ENCODE measurements at places on chromosomes 12 and 14. TPM values are rescaled to one million over a fixed set of nuclear protein-coding genes. Genes with fewer than 3 reads are reported as not detected.

The CSRP2 gene
- 21.9 TPM for total RNA-seq

DNA sequence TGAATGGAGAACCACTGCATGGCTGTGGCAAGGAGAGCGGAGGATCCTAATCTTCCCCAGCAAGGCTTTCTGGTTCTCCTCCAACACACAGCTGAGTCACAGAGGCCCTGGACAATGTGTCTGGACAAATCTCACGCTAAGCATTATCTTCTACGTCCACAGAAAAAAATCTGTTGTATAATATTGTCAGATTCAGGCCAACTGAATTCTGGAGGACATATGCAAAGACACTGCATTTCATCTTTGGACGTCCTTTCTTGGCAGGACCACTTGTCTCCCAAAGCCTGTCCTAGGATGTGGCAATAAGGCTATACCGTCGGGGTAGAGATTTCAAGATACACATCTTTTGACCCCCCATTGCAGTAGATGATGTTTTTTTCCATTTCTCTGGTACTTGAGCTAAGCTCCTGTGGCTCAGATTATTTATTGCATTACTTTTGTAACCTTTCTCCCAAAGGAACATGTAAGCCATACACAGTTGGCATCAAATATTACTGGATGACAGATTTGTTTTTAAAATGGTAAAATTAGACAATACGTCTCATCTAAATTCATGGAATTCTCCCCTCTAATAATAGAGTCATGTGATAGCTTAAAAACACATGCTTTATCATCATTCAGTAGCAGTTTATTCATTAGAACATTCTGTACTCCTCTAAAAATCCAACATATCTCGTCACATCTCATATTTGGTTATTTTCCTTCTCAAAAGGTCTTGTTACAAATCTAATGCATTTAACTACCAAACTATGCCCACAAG lies 19.4 kb downstream of the LMO3 start:
- DNase-seq, result no peak

The TMEM63C gene
- total RNA-seq, result not detected

DNA sequence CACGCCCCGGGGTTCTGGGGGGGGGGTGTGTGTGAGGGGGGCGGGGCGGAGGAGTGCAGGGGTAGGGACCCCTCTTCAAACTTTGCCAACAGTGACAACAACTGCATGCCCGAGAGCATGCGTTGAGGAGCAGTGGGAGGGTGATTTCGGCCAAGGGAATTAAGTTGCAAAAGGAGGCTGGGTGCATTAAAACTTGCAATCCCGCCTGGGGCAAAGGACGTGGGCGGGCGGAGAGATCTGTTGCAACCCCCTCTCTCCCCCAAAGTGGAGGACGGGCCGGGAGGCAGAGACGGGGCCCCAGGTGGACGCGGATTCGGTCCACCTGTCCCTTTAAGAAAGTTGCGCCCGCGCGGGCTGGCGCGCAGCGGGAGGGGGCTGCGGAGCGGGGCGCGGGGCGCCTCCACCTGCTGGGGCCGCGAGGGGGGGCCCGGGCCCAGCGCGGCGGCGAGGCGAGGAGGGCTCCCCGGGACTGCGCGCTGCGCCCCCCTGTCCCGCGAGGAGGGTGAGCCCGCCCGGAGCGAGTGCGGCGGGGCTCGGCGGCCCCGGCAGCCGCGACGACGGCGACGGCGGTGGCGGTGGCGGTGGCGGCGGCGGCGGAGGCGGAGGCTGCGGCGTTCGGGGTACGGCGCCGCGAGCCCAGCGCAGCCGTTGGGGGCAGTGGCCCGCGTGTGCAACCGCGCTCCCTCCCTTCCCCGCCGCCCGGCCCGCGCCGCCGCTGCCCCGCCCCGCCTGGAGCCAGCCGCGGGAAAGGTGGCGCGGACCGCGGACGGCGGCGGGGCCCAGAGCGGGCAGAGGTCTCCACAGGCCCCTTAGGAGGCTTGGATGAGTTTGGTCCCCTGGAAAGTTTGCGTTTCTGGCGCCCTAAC lies 530 bp upstream of the FOXN4 start:
- DNase-seq, result no peak

The ABCC9 gene
- 12.5 TPM for total RNA-seq

GRCh38 chr12:72134246-72135020 lies 137.7 kb upstream of the TRHDE start:
- DNase-seq, result no peak

The RPS6KL1 gene
- total RNA-seq, result 11.1 TPM

The CCDC175 gene
- not detected for total RNA-seq

DNA sequence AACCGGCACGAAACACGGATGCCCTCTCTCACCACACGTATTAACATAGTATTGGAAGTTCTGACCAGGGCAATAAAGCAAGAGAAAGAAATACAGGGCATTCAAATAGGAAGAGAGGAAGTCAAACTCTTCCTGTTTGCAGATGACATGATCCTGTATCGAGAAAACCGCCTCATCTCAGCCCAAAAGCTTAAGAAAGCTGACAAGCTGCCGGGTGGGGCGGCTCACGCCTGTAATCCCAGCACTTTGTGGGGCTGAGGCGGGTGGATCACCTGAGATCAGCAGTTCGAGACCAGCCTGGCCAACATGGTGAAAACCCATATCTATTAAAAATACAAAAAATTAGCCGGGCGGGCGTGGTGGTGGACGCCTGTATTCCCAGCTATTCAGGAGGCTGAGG lies 17.7 kb downstream of the OR6S1 start:
- DNase-seq, result no peak

- DNase-seq, result no peak
Measured at GRCh38 chr14:100621806-100622205, 34.6 kb upstream of the BEGAIN start.

The EML1 gene
- total RNA-seq, result 32.4 TPM

The ERBB3 gene
- total RNA-seq, result 90.6 TPM

DNA sequence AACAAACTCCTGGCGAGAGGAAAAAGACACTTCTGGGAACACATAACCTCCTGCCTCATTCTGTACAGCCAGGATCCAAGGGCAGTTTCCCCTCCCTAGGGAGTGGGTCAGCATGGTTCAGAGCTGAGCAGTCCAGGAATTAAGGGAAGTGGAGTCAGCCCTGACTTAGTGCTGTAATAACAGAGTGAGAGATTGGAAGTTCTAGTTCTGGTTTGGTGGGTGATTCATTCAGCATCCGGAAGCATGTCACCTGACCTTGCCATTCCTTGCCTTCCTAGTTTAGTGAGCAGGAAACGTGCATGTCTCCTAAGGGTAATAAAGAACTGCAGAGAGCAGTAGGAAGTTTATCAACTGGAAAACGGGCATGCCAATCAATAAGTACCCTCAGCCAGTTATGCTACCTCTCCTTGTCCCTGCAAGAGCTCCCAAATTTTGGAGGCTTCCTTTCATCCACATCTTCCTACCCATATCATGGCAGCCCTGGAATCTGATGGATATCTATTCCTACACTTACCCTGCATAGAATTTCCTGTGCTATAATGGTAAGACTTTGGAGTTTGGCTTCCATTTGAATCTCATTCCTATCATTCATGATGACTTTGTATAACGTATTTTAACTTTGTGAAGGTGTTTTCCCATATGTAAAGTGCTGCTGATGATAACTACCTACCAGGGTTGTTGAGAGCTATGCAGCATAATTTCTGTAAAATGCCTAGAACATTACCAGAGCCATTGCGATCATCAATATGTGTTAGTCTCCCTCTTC lies 28.5 kb upstream of the MAGOHB start:
- no peak for DNase-seq

DNA sequence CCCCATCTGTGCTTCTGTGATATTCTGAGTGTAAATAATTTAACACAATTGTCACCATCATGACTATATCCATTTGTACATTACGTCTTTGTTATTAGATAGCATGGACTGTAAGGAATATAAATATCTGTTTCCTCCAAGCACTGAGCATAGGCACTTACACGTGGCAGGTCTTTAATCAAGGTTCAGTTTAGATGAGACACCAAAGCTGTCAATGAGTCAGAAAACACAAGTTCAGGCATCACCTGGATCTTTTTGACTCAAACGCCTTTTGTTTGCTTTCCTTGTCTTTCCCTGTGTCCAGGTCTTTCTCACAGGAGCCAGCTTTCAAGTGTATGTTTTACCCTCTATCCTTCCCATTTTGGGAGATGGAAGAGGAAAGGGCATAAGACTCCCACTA lies 163.2 kb upstream of the CCDC198 start:
- DNase-seq, result no peak

The KRT83 gene
- total RNA-seq, result not detected

The KIAA0586 gene
- total RNA-seq, result 17.5 TPM

GRCh38 chr14:77498120-77498979 lies at the start of gene ISM2:
Gene ISM2 (minus strand): TSS chr14:77498816. CDS start chr14:77498793, 23 bp downstream.
- DNase-seq, result no peak

The CYP27B1 gene
- not detected for total RNA-seq

- no peak for DNase-seq
Measured at GRCh38 chr14:42110167-42110566, 503.5 kb downstream of the LRFN5 start.

- DNase-seq, result no peak
Measured at GRCh38 chr12:118840399-118840798, 140.9 kb upstream of the SRRM4 start.

The GYS2 gene
- total RNA-seq, result 0.39 TPM

GRCh38 chr12:65828711-65829339 lies 4.5 kb downstream of the HMGA2 start:
- no peak for DNase-seq

DNA sequence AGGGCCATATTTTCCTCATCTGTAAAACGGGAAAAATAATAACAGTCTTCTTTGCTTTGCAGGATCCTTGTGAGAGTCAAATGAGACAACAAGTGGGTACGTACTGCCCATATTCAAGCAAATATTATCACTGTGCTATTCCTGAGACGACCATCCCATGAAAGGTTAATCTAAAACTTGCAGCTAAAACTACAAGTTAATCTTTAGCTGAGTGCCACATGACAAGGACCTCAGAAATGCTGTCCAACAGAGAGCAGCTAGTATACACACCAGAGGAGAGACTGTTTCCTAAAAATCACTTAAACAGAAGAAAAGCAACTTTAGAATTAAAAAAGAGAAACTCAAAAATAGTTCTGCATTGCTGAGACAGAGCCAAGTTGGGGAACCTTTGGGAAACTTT lies 162.7 kb upstream of the TMTC2 start:
- no peak for DNase-seq

The MYF5 gene
- total RNA-seq, result not detected

The SYT10 gene
- total RNA-seq, result 1.4 TPM

The KRT75 gene
- not detected for total RNA-seq

DNA sequence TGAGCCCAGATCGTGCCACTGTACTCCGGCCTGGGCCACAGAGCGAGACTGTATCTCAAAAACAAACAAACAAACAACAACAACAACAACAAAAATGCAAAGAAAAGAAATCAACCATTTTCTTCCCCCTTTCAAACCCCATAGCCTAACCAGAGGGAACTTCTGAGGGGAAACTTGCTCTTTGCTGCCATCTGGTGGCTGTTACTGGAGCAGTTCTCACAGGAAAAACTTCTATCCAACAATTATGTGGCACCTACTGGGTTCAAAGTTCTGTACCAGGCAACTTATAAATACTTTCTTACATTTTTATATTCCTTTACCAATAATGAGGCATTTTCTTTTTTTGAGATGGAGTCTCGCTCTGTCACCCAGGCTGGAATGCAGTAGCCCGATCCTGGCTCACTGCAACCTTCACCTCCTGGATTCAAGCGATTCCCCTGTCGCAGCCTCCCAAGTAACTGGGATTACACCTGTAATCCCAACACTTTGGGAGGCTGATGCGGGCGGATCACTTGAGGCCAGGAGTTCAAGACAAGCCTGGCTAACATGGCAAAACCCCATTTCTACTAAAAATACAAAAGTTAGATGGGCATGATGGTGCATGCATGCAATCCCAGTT lies 50.9 kb upstream of the BICDL1 start:
- DNase-seq, result peak; percentile 38

- no peak for DNase-seq
Measured at GRCh38 chr12:12641650-12642049, 30.0 kb downstream of the CREBL2 start.

The KRT4 gene
- not detected for total RNA-seq

DNA sequence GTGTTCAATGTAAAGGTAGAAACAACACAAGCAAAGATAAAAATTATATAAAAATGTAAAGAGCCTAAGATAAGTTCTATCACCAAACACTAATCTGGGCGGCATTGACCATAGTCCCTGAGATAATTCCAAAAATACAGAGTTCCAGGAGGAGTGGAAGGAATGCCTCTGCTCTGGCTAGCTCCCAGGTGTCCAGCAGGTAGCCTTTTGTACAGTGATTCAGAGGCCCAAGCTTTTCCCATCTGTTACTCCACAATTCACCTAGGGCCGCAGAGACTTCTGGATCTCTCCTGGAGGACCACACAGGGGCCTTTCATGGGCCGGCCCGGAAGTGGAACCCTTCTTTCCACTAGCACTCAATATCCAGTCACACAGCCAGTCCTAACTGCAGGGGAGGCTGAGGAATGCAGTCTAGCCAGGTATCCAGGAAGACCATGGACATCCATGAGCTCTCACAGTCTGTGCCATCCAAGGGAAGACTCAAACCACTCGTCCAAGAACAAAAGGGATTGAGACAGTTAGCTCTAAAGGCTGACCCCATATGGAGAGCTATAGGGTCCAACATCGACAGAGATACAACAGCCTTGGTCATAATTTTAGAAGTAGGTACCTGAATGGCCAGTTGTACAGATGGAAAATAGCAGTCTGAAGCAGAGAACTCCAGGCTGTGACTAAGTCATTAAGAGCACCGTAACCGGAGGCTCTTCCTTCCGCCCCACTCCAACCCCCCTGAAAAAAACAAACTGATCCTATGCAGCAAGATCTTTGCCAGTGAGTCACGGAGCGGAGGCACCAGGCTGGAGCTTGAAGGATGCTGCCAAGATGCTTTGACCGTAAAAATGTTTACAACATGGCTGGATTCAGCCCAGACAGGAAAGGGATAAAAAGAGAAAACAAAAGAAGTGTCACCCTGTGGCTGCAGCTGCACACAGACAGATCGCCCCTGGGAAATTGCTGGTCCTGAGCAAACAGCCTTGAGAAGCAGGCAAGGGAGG lies 204.8 kb downstream of the NUAK1 start:
- no peak for DNase-seq

DNA sequence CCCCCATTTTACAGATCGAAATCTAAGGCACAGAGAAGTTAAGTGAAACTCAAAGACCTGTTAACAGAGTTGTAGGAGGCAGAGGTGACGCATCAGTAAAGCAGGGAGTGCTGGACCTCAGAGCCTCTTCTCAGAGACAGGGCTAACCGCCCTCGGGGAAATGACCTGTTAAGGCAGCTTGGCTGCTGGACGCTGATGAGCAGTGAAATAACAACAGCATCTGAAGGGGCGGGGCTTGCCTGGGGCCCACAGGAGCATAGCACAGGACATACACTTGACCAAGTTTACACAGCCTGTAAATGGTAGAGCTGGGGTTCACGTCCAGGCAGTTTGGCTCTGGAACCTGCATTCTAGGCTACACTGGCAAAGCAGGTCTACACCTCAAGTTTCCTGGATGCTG lies 39.3 kb downstream of the LRTM2 start:
- no peak for DNase-seq

- DNase-seq, result no peak
Measured at GRCh38 chr12:125417446-125417845, 352.2 kb downstream of the AACS start.

The METTL17 gene
- 129 TPM for total RNA-seq

- DNase-seq, result no peak
Measured at GRCh38 chr12:132537836-132538662, 48.1 kb downstream of the FBRSL1 start.

GRCh38 chr14:100703386-100704220 lies 23.1 kb upstream of the DLK1 start:
- no peak for DNase-seq

The KRT79 gene
- not detected for total RNA-seq

The OAS2 gene
- 28.4 TPM for total RNA-seq

GRCh38 chr12:53651737-53652136 lies 24.1 kb downstream of the ATP5MC2 start:
- no peak for DNase-seq

GRCh38 chr14:75985618-75986438 lies at the start of gene IFT43:
Gene IFT43 (plus strand): TSS chr14:75985763. CDS start chr14:75985787, 24 bp downstream.
- peak; percentile 90 for DNase-seq

Measured in tibial nerve (tissue), 4 donors.